ENCODE measurements at places on chromosomes 11 and 22. TPM values are rescaled to one million over a fixed set of nuclear protein-coding genes. Genes with fewer than 3 reads are reported as not detected.

DNA sequence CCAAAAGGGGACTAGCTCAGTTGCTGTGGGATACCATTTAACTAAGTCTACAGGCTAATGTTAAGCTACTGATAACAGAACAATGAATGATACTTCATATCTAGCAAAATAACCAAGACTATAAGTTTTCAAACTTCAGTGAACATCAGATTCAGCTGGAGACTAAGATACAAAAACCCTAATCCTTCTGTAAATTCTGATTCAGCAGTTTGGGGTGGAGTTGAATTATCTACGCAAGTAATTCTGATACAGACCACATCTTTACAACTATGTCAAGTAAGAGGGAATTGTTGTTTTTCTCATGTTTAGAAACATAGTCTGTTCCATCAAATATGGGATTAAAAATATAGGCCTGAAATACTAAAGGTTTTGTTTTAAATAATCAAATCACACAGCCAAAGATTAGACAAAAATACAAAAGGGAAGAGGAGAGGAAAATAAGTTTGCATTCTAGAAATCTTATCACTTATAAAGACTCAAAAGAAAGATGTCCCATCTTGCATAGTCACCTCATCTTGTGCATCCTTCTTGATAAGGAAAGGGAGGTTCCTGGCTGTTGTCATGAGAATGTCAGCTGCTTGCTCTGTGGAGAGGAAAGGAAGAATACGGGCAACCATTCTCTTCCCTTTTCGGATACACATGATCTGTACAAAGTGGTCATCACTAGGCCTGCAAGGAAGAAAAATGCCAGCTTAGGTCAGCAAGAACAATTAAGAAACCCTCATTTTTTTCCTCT, 21.4 kb downstream of the PATL1 start:
- DNase-seq: no peak

DNA sequence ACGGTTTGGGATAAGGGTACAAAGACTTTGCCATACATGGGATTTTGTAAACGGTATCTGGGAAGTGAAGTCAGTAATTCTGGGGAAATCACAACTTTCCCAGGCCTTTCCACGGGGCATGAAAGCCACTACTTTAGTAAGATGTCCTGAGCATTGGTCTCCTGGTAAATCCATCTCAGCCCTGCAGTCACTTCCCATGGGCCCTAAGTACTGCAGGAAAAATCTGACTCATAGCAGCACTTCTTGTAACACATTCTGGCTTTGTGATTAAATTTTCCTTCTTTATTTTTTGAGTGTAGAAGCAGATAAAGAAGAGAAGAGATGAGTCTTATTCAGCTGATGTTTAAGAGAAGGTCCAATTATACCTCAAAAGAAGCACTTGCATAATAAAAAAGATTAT, 67.6 kb downstream of the BLID start:
- no peak for DNase-seq

GRCh38 chr11:114447892-114448291, 8.6 kb downstream of the REXO2 start:
- DNase-seq: peak; percentile 23

- no peak for DNase-seq
Measured at GRCh38 chr11:30451167-30451566, 128.3 kb downstream of the ARL14EP start.

DNA sequence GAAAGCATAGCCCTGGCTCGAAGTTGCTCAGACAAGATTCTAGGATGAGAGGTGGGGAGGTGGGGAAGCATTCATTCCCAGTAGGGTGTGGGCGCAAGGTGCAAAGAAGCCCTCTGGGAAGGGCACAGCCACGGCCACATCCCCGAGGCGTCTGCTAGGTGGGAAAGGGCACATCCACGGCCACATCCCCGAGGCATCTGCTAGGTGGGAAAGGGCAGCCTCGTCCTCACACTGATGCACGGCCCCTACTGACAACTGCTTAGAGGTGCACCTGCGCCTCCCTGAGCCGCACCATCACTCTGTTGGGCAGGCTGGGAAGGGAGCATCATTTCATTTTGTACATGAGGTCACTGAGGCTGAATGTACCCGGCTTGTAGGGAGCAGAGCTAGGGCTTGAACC, 94.6 kb upstream of the PITPNB start:
- DNase-seq: no peak

- no peak for DNase-seq
Measured at GRCh38 chr11:69301081-69301454, 7.1 kb downstream of the MYEOV start.

DNA sequence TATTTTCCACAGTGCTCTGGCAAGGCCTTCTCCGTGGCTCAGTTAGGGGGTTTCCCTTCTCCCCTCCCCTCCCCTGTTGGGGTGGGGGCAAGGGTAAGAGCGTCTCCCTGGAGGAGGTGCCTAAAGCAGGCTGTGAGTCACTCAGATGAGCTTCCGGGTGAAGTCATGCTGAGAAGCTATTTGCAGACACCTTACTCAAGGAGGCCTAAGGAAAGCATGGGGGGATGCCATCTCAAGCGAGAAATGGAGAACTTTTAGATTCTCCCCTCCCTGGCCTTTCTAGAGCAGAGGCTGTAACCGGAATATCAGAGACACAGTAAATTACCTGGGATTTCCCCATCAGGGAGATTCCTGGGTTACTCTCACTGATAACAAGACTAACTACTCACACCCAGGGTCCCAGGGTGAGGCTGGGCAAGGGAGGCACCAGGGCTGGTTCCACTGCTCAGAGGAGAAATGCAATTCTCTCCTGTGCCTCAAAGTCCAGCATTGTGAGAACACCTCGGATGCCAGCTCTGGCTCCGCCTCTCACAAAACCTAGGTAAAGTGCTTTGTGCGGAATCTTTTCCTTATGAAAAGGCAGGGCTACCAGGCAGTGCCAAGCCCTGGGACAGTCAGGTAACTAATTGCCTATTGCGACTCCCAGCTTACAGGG, 123.6 kb downstream of the ABTB2 start:
- DNase-seq: peak; percentile 21

DNA sequence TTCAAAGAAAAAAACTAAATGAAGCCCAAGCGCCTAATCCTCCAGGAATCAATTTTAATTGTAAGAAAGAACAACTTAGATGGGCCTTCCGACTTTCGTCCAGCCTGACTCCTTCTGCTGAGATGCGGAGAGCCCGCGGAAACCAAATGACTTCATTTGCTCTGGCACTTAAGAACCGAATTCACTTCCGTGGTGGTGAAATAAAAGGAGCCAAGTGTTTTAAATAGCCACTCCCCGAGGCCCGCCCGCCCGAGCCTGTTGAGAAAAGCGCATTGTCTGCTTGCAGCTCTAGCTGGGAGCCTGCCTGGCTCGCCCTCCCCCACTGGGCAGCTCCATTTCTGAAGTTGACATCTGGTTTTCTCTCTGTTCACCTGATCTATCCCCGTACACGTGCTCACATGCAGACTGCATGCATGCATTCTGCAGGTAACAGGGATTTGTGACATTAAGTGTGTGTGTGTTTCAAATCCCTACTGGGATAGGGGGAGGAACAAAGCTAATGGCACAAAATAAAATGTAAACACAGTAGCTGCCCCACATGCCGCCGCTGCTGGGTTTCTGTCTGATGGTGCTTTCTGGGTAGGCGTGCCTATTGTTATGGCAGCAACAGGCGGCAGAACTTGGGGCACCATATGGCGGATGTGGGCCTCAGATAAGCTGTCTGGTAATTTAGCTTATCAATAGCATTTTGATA, 6.2 kb downstream of the TEAD1 start:
- DNase-seq: peak; percentile 87

DNA sequence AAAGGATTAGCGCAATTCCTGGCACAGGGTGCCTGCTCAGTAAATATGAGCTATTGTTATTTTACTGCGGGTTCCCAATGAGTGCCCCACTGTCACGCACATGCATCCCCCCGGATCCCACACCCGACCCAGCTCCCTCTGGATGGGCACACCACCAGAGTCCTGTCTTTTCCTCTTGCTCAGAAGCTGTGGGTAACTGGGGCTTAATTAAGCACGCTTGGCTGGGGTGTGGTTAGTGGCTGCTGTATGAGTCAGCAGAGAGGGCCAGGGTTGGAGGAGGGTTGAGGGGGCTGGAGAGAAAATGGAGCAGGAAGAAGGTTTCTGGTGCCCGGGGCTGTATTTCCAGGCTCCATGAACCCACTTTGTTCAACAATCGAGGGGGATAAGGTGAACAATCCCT, 30.3 kb upstream of the NECTIN1 start:
- DNase-seq: peak; percentile 40

DNA sequence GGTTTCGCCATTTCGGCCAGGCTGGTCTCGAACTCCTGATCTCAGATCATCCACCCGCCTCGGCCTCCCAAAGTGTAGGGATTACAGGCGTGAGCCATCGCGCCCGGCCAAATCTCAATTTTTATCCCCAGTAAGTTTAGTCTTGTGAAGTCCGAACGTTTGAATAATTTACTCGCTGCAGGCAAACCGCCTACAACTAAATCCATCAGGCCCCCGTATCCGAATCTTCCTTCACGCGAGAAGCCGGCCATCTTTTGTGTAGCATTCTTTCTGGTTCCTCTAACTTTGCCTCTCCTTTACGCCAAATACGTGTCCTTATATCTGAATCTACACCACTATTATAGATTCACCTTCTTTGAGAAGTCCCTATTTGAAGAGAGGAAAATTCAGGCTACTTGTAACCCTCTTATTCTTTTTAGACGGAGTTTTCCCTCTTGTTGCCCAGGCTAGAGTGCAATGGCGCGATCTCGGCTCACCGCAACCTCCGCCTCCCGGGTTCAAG, 581 bp upstream of the EIF3L start:
- DNase-seq: no peak

- no peak for DNase-seq
Measured at GRCh38 chr11:3104051-3104714, 47.0 kb upstream of the CARS1 start.

- DNase-seq: no peak
Measured at GRCh38 chr11:13962562-13963168, at the start of gene SPON1. SPON1 (plus strand) TSS chr11:13962723; CDS start chr11:13962905, 182 bp downstream.

GRCh38 chr11:37988031-37988430, 1390.0 kb upstream of the RAG2 start:
- no peak for DNase-seq

DNA sequence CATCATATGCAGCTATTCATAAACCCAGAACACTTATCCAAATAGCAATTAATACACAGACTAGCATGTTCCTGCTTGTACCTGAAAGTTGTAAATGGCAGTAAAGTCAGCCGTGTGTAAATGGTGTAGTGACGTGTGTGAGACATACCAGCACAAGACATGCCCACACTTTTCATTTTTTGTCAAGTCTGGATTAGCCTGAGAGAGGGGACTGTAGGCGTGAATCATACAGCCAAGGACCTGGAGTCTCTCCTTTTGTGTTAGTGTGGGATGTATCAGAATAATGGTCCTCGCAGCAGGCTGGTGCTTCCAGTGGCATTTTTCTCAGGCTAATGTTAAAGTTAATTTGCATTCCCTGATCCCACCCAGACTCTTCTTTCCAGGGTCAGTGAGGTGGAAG, 116.8 kb upstream of the BMAL1 start:
- no peak for DNase-seq

GRCh38 chr11:21921151-21921550, 271.7 kb upstream of the ANO5 start:
- no peak for DNase-seq

- DNase-seq: peak; percentile 98
Measured at GRCh38 chr11:57322256-57323166, 2.2 kb downstream of the TNKS1BP1 start.

GRCh38 chr11:124934862-124935547, 842 bp downstream of the HEPACAM start:
- peak; percentile 78 for DNase-seq

DNA sequence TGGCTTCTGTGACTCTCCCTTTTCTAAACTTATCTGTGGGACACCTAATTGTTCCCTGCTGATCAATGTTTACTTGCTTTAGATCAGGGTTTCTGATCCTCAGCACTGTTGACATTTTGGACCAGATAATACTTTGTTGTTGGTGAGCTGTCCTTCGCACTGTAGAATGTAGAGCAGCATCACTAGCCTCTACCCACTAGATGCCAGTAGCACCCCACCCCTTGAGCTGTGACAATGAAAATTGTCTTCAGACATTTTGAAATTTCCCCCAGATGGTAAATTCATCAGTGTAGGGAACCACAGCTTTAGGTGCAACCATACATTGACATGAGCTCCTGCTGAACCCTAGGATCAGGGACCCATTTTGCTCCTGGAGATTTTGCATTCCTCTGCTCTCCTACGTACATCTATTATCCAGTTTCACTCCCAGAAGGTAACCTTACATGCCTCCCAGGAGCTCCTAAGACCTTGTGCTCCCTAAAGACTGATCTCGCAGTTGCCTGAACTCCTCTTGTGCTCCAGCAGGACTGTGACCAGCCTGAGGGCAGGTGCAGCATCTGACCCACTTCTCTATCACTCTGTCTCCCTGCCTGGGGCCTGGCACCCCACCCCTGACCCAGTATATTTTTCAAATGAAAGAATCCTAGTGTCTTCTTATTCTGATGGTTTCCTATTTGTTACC, 107.8 kb downstream of the FAR1 start:
- no peak for DNase-seq

- DNase-seq: no peak
Measured at GRCh38 chr11:120834686-120835210, 189.2 kb upstream of the TBCEL start.

CARD16 gene
- total RNA-seq: 12.8 TPM

INS gene
- not detected for total RNA-seq

NRGN gene
- total RNA-seq: 3.3 TPM

GGTLC3 gene
- total RNA-seq: not detected

HMOX1 gene
- total RNA-seq: 86.6 TPM

MPPED1 gene
- total RNA-seq: not detected

SLC15A3 gene
- total RNA-seq: 5.9 TPM

CWF19L2 gene
- total RNA-seq: 6.5 TPM

C11orf42 gene
- total RNA-seq: not detected
